ENCODE measurements at places on chromosomes 13 and 19.

DNA sequence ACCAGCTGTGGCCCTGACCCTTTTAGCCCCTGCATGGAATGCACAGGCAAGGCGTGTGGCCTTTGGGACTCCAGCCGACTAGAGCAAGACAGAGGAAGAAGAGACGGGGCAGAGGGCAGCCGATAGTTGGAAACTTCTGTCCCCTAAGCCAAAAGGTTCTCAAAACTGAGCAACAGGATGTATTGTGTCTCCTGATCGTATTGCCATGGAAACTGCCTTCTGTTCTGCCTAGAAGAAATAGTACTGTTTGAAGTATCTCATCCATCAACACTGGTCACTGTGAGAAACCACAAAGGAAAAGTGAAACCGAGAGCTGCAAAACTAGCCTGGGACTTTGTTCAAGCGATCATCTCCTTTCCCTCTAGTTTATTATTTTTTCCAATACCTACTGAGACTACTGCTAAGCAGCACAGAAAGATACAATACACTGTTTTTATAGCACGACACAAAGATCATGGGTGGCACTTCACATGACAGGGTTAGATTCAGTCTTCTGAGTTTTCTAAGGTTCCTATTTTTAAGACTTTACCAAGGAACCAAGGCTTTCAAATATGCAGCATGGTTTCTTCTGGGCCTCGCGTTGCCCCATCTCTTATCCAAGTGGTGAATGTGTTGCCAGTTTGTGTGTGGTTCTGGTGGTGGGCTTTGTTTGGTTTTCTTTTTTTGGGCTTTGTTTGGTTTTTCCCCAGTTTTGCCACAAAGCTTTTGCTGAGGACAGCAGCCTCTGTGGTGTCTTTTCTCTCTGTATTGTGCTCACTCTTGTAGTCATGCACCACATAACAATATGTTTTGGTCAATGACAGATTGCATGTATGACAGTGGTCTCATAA lies 49.3 kb upstream of the GPR183 start:
- DNase-seq = peak; percentile 33

DNA sequence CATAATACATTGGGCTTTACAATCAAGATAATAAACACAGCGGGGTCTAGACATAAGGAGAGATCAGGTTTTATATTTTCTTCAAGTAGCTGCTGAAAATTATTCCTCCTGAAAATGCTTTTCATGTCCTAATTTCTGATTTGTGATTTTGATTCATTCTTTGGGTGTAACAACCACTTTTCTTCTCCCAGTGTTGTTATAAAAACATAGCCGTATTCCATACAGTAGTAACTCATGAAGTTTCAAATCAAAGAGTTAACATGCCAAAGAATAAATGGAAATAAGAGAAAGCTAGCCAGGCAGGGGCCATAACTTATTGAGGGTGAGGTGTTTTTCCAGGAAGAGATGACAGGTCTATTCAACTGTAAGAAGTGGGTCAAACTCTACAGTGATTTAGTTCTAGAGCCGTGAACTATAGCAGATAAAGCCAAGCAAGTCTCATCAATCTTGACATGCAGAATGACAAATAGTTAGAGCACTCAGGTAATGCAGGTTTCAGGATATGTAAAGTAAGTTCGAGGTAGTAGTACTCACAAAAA lies 934.4 kb upstream of the SLITRK1 start:
- no peak for DNase-seq

DNA sequence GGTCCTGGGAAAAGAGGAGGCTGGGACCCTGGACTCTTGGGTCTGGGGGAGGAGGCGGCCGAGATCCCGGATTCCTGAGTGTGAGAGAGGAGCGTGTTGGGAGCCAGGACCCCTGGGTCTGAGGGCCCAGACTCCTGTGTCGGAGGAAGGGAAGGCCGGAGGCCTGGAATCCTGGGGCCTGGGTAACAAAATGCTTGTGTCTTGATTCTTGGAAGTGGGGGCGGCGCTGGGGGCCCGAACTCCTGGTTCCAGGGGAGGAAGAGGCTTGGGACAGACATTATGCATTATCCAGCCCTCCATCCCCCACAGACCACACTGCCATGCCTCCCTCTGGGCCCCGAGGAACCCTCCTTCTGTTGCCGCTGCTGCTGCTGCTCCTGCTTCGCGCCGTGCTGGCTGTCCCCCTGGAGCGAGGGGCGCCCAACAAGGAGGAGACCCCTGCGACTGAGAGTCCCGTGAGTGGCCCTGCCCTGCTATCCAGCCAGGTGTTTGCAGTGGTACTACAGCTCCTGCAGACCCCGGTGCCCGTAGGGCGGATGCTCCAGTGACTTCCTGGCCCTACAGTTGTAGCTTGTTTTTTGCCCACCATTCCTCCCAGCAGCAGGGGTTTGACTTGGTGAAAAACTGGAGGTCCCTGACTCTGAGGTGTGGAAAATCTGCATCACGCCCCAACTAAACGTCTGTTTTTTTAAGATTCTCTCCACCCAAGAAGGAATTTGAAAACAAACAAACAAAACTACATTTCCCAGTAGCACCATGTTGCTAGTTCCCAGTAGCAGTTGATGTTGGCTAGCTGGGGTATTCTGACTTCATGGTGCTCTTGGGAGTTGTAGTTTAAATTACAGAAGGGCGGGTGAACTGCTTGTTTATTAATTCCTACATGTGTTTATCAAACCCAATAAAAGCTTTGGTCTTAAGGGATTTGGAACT lies 630 bp downstream of the NUCB1 start:
- DNase-seq = no peak

GRCh38 chr19:34246340-34246739 lies 8.0 kb upstream of the GARRE1 start:
- no peak for DNase-seq

- no peak for DNase-seq
These were observed 1.5 kb downstream of the PPP1R15A start for GRCh38 chr19:48873476-48874302.

GRCh38 chr13:52809310-52809769 lies 39.1 kb downstream of the PCDH8 start:
- DNase-seq = peak; percentile 6

GRCh38 chr13:60463787-60464186 lies 66.8 kb downstream of the TDRD3 start:
- DNase-seq = no peak

DNA sequence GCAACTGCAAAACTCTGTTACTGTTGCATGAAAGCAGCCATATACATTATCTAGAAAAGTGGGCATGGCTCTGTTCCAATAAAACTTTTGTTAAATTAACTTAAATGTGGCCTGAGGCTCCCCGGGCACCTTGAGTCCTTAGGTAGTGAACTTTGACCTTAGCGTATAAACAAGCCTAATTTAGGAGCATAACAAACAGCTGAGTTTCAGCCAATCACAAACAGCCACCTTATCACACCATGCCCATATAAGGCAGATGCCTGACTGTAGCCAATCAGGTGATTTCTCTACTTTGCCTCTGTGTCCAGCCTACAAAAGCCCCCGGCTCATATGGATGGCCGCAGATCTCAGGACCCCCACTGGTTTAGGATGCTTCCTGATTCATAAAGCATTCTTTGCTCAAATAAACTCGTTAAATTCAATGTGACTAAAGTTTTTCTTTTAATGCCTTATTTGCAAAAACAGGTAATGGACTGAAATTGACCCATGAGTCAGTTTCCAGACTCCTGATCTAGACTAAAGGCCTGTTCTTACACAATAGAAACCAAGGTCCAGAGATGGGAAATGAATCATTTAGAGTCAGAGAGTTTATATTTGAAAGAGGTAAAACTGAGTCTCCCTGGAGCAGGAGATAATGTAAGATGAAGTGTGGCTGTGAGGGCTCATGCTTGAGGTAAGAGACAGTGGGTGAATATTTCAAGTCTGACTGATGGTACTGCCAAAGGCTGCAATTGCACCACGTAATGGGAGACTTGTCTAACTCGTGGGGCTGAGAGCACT lies 130.2 kb downstream of the FGF9 start:
- DNase-seq = no peak

GRCh38 chr13:98399756-98400155 lies 177.2 kb downstream of the STK24 start:
- DNase-seq = no peak

DNA sequence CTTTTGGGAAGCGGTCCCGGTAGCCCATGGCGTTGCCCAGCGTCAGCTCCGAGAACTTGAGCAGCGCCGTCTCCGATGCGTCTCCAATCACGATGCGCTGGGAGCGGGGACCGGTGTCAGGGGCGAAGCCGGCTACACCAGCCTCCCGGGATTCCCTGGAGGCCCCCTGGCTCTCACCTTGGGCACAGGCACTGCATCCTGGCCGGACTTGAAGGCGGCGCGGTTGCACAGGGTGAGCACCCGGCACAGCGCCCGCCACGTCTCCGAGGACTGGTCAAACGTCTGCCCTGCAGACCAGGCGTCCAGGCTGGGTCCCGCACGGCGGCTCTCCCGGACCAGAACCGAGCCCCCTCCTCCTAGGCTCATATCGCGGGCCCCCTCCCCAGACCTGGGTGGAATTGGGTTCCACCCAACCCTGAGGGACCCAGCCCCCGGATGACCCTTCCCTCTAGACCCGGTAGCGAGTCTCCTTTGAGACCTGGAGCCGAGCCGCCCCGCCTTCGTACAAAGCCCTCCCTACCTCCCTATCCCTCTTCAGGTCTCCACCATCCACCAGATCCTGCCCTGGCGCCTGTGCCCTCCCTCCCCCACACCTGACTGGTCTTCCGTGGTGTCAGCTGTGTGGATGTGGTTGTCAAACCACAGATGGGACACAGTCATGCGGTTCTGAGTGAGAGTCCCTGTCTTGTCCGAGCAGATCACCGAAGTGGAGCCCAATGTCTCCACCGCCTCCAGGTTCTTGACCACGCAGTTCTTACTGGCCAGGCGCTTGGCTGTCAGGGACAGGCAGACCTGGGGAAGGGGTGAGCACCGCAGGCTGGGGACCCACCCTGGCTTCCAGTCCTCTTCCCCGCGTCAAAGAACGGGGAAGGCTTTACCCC lies 4.8 kb downstream of the ATP4A start:
- DNase-seq = no peak

DNA sequence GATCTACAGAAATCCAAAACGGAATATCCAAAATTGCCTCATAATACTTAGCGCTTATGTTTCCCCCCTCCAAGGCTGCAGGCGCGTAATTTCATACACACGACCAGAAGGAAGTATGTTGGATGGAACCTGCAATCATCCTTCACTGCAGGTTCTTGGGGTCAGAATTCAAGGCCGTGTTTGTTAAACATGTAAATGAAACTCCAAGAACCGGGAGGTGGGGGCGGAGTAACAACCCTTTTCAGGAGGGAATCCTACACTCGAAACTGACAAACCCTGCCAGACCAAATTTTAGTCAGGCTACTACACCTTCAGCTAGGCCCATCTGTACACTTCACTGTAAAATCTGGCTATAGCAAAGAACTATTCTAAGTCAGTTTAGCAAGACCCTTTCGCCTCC lies 1.3 kb downstream of the ZNF607 start:
- no peak for DNase-seq

GRCh38 chr13:31674051-31674450 lies 65.3 kb upstream of the RXFP2 start:
- DNase-seq = no peak

DNA sequence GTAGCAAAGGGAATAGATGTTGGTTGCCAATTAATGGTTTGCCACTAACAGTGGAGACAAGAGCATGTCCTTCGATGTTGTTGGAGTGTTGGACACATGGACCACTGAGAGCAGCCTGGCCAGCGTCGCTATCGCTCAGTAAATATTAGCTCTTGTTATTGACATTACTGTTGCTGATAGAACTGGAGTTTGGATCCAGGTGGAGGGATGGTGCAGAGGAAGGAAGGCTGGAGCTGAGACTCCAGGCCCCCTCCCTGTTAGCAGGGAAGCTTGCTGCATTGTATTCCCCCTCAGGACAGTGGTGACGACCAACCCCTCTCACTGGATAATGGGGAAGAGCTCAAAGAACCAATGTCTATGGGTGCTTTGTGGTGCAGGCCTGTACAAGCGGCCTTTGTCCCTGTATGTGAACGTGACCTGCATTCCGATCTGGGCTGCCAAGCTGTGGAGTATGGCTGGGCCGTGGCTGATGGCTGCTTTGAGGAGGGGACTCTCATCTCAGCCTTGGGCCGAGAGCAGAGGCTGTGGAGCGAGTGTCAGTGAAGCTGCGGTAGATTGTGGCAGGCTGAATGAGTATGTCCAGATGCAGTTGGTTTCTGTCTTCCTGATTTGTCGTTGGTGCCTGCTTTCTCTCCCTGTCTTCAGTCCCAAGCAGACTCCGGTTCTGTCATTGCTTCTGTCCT lies 7.0 kb downstream of the CLASRP start:
- DNase-seq = no peak

DNA sequence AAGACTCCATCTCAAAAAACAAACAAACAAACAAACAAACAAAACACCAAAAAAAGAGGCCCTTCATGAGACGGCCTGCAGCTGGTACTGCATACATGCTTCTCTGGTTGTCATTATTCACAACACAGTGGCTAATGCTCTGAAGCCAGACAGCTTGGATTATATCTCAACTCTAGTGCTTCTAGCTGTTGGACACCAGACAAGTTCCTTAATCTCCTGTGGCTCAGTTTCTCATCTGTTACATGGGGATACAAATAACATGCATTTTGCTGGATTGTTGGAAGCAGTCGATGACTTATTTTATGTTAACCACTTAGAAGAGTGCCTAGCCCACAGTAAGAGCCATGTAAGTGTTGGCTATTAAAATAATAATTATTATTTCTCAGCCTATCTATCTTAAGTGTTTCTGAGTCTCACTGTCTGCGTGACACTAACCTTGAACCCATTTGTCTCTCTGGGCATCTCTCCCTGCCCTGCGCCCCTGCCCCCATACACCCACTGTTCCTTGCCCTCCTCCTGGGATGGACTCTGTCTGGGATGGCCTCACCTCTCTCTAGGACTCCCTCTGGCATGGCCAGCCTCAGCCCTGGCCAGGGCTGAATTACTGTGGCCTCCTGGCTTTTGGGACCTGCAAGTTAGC lies 3.1 kb upstream of the JUNB start:
- DNase-seq = no peak

GRCh38 chr13:77386046-77386445 lies 59.2 kb upstream of the MYCBP2 start:
- no peak for DNase-seq

DNA sequence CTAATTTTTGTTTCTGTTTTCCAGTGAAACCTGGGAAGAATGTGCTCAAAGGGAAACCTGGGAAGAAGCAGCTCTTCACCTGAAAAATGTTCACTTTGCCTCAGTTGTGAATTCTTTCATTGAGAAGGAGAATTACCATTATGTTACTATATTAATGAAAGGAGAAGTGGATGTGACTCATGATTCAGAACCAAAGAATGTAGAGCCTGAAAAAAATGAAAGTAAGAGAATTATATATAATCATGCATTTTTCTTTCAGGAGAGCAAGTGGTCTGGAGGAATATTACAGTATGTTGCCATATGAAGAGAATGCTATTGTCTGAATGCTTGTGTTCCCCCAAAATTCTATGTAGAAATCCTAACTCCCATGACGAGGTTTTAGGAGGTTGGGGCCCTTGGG lies 3.4 kb downstream of the NUDT15 start:
- no peak for DNase-seq

DNA sequence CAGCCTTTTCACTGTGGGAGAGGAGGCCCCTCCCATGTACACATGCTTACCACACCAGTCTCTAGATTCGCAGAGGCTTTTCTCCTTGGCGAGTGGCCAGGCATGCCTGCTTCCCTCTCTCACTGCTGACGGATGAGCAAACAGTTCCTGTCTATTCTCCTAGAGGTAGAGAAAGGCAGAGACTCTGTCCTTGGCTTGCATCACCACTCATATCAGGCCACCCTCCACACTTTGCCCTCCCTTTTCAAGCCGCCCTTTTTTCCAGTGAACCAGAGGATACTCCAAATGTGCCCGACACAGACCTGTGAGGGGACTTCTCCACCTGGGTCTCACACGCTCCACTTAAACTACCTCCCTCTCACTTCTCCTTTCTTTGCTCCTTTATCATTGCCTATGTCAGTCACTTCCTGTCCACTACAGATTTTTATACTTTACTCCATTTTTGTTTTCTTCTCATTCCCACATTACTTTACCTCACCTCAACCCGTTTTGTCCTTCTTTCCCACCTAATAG lies 284.6 kb downstream of the DNAJC15 start:
- DNase-seq = no peak
